ENCODE measurements at places on chromosomes 6 and 20.

- DNase-seq, result no peak
These were observed 3.1 kb downstream of the PBOV1 start for GRCh38 chr6:138215093-138215782.

GRCh38 chr6:27332692-27333641 is 20.9 kb upstream of the POM121L2 start:
- DNase-seq, result peak; percentile 34

GRCh38 chr6:15280028-15280427 is 34.2 kb downstream of the JARID2 start:
- peak; percentile 17 for DNase-seq

- no peak for DNase-seq
These were observed 108.9 kb downstream of the VEGFA start for GRCh38 chr6:43878823-43879495.

- peak; percentile 34 for DNase-seq
These were observed 560.5 kb upstream of the PTCHD4 start for GRCh38 chr6:48671505-48671904.

DNA sequence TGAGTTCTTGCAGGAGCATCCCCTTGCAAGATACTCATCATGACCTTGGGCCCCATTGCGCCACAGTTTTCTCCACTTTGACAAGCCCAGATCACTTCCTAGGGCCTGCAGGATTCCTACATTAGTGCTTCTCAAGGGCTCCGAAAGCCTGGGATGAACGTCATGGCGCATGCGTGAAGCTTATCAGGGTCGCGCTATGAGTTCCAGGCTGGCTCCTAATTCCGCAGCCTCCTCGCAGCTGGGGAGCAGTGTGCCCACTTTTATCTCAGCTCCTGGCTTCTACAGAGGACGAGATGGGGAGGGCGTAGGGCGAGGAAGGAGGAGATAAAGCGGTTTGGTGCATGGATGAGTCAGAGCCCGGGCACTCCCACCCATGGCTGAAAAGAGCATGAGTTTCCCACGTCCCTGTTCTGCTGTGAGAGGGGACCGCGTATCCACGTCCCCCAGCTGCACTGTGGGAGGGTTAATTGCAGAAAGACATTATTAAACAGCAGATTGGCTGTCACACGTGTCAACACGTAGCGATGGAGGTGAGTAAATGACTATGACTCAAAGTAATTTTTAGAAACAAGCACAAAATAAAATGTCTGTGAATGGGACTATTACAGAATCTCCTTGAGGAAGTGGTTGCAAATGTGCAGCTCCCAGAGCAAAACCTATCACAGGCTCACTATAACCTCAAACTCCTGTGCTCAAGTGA is 72.9 kb upstream of the DSP start:
- peak; percentile 73 for DNase-seq

DNA sequence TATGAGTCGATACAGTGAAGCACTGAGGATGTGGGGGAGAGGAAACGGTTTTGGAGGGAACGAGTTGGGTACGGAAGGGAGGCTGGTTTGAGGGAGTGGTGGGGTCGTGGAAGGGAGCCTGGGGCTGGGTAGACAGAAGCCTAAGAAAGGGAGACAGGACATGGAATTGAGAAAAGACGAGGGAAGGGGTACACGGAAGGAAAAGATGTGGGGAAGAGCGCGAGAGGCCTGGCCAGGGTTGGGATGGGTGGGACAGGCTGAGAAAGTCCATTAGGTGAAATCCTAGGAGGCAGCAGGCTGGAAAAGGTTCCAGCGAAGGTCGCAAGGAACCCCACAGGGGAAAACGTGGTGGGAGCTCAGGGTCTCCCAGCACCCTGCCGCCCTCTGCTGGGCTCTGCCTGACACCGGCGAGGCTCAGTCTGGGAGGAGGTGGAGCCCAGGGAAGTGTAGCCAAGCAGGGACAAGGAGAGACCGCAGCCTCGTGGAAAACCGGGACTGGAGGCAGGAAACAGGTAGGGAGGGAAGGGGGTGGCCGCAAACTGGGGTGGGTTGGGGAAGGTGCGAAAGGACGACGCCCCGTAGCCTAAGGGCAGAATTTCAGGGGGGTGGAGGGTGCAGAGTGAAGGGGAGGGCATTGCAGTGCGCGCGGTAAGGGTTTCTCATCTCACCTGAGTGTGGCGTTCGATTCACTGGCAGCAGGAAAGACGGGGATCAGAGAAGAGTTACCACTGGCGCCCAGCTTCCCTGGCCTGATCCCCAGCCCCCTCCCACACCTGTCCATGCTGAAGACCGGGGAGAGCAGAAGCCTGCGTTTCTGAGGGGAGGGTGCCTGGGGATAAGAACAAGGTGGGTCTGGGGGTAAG is 4.3 kb downstream of the GABBR1 start:
- DNase-seq, result peak; percentile 91
